Right ventricle myocardium superior (tissue), 1 donor: ENCODE measurements at places on chromosomes 1 and 21.

GRCh38 chr21:31181082-31181750 is 142.9 kb upstream of the KRTAP19-8 start:
- DNase-seq: no peak

DNA sequence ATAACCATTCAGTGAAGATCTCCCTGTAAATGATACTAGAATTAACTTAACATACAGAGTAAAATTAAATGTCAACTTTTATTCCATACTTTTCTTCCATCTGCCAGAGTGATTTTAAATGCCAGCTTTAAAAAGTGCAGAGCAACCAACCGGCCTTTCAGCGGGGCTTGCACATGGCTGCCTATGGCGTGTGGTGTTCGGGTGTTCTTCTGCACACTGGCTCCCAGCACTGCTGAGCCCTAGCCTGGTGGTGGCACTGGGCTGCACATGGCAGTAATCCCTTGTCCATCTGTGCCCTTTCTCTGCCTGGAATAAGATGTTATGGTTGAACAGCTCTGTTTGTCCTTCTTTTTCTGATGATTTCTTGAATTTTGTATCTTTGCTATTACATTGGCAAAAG is 156.3 kb downstream of the SNX7 start:
- no peak for DNase-seq

DNA sequence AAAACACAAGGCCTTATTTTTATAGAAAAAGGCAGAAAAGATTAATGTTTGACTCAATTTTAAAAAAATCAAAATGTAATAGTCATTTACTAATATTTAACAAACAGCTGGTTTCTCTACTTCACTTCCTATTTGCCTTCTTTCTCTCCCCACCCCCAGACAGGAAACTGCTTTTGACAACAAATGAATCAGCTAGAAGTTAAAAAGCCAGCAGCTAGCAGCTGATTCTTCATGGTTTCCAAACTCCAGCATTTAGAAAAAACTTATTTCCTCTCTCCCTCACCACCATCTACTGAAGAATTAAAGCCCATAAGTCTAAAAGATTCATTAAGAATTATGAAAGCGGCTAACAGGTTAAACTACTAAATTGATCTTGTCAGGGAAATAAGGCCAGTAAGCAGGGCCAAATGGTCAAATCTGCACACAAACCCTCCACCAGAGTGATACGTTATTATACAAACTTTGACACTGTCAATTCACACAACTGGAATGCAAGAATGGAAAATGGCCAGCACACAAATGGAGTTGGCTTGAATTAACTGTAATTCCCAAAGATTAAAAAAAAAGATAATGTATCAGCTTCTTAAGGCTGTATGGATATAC is 4.0 kb downstream of the WDR26 start:
- no peak for DNase-seq

DNA sequence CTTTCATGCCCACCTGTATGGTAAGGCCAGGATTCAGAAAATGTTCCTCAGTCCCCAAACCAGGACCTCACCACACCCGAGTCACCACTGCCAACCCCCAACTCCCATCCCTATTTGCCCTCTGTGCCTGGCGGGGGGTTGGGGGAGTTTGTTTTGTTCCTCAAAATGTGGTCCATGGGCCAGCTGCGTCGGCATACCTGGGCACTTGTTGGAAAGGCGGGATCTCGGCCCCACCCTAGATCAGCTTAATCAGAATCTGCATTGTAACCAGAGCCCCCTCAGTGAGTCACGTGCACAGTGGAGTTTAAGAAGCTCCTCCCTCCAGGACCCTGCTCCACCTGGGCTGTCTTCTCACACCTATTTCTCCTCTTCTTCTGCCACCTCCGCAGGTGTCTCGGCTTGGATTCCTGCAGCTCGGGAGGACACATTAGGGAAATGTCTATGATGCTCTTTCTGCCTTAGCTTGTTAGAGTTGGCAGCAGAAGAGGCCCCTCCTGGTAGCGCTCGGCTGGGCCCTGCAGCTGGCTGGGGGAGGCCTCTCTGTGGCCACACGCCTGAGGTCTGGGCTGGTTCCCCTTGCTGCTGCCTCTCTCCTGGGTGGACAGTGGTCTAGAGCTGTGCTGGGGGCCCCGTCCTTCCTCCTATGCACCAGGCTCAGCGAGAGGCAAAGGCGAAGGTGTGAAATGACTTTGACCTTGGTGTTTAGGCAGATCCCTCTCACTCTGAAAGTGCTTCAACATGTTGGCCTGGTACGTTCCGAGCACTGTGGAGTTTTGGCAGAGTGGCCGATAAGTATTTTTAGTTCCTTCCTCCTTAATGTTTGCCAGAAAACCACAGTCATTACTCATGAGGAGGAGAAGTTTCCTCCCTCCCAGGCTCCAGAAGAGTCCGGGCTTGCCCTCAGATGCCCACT is 41.8 kb upstream of the CAMTA1 start:
- DNase-seq: peak; percentile 54

DNA sequence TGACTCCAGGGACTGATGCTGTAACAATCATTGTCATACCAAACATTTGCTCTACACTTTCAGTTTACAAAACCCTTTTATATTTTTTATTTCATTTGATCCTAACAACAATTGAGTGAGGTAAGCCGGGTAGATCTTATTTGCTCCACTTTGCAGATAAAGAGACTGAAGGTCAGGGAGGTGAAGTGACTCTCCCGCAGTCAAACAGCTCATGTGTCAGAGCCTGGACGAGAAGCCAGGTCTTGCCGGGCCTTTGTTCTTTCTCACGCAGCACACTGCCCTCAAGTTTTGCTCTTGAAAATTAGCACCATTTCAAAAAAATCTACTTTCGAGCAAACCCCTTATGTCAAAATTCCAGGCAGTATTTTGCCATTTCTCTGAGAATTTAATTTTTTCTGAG is 65.2 kb downstream of the CD247 start:
- no peak for DNase-seq

- DNase-seq: no peak
Measured at GRCh38 chr1:63795455-63795854, 21.6 kb downstream of the ROR1 start.
